ENCODE measurements at places on chromosomes 5 and 9.

GRCh38 chr5:135697959-135698345 lies 119.2 kb upstream of the CXCL14 start:
- no peak for DNase-seq

DNA sequence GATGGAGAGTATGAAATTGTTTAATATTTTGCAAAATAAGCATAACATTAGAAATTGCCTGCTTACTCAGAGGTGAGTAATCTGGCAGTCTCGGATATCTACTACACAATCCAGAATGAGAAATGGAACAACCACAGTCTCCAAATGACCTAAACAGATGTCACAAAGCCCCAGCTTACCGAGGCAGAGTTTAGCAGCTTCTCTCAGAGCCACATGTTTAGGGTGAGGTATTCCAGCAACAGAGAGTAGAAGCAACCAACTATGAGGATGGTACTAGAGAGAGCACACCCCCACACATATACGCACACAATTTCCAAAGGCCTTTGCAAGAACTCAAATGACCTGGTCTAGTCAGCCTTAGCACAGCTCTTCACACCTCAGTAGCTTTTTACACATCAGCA lies 122.7 kb upstream of the LPAR1 start:
- DNase-seq, result no peak

- no peak for DNase-seq
Measured at GRCh38 chr5:54521856-54522479, 4.4 kb downstream of the SNX18 start.

DNA sequence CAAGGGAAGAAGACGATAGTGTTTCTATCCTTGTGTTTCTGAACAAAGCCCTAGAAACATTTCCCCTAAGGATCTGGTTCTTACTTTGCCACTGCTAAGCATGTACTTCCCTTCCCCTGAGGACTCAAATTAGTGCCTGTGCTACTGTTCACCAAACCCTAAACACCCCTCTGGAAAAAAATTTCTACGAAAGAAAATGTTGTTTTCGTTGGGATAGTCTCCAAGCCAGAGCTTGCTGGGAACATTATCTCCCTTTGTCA lies 294.6 kb downstream of the BNC2 start:
- DNase-seq, result no peak

- no peak for DNase-seq
Measured at GRCh38 chr9:22119522-22120158, 110.5 kb upstream of the CDKN2B start.

- no peak for DNase-seq
Measured at GRCh38 chr9:113992276-113992951, 85.7 kb downstream of the AMBP start.

DNA sequence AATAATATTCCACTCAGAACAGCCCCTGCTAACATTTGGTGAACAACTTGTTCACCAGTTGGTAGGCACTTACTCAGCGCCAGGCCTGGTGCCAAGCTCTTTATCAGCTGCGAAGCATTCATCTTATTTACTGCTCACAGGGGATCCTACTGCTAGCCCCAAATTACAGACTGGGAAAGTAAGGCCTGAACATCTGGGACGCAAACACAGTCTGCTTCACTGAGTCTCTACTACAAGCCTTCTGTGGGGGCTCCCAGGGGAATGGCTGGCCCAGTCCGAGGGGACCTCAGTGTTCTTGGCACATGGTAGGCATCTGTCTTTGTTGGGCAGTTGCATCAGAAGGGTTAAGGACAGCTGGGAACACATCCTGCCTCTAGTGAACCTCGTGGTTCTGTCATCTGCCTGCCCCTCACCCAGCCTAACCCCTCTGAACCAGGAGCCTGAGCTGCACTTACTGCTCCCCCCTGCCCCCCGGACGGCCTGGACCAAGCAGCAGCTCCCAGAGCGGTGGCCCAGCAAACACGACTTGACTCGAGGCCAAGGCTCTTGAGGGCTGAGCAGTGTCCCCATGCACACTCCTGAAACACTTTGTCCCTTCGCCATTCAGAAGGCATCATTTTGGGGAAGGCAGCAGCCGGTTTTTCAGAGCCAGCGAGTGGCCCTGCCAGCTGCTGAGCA lies at the start of gene PHYHD1:
Gene PHYHD1, plus strand, starts transcription at position 602 of the 678 bp plus-strand sequence. CDS start 1,342 bp downstream, outside the sequence.
- no peak for DNase-seq

DNA sequence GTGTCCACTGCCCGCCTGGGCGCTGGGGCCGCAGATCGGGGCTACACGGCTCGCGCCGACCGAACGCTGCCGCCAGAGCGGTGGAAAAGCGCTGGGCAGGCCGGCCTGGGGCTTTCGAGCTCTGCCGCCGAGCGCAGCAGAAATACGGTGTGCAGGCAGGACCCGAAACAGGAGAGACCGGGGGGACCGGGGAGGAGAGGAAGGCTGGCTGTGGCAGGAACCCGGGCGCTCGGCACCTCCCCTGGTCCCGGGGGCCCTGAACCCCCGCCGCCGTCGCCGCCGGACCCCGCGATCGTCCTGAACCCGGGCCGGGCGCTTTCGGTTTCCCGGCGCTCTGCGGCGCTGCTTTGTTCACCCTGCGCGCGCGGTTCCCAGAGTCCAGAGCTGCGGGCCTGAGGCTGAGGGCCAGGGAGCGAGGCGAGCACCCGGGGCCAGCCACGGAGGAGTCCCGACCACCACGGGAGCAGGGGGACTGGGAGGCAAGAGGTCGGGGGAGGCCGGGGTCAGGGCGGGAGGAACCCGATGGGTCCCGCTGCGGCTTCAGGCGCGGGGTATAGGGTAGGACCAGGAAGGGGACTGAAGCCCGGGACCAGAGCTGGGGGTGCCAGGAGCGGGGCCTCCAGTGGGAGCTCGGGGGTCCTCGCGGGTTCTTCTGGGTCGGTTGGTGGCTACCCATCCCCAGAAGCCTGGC lies 12.0 kb downstream of the IRX2 start:
- no peak for DNase-seq

DNA sequence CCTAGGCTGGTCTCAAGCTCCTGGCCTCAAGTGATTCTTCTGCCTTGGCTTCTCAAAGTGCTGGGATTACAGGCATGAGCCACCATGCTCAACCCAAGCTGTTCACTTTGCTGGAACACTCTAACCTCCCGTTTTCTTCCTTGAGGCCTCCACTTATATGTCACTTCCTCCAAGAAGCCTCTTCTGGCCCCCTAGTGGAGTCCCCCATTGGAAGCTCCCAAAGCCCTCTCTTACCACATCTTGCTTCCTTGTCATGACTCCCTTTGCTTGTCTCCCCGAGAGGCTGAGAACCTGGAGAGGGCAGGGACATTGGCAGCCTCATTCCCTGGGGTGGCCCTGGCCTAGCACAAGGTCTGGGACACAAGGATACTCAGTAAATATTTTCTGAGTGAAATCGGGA lies 80.8 kb downstream of the PDE6A start:
- no peak for DNase-seq

- no peak for DNase-seq
Measured at GRCh38 chr9:111943746-111944145, 47.1 kb downstream of the UGCG start.

GRCh38 chr9:19623941-19624340 lies 164.9 kb downstream of the SLC24A2 start:
- no peak for DNase-seq

DNA sequence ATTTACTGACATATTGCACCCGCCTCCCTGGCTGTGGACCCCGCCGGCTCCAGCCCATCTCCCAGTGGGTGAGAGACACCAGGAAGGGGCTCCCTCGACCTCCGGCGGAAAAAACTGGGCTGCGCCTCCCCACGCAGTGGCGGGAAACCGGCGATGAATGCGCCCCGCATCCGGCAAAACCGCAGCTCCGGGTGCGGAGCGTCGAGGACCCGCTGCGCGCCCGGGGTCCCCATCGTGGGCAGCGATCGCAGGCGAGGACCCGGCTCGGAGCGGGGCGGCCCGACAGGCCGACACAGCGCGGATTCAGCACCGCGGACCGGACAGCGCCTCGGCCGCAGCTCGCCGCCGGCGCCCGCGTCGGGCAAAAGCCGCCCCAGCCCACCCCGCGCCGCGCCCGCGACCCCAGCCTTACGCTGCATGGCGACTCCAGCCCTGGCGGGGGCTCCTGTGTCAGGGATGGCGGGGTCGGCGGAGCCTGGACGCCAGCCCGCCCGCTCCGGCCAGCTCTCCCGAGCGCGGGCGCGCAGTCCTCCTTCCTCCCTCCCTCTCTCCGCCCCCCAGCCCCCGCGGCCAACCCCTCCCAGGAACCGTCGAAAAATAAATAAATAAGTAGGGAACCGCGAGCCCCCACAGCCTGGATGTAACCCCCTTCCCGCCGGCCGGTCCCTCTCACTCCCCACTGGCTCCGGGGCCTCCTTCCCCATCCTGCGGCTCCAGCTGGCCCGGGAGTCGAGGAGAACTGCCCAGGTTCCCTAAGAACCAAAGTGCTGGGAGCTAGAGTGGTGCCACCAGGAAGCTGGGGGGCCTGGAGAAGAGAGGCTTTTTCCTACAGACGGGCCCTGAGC lies 3.1 kb downstream of the LHX3 start:
- DNase-seq, result no peak

- no peak for DNase-seq
Measured at GRCh38 chr9:21121595-21122251, 19.9 kb downstream of the IFNW1 start.

GRCh38 chr5:160491438-160491837 lies 69.8 kb downstream of the PTTG1 start:
- no peak for DNase-seq

DNA sequence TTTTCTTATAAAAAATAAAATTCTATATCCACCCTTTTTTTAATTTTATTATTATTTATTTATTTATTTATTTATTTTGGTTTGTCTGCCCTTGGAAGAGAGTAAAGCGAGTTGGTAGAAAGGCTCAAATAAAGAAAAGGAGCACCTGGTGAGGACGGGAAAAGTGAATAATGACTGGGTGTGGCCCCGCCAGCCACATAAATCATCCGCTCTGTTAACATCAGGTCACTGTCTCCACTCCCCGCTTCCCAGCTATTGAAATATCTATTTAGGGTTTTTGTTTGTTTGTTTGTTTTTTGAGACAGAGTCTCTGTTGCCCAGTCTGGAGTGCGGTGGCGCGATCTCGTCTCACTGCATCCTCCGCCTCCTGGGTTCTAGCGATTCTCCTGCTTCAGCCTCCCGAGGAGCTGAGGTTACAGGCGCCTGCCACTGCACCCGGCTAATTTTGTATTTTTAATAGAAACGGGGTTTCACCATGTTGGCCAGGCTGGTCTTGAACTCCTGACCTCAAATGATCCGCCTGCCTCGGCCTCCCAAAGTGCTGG lies 844 bp downstream of the POLR3G start:
- DNase-seq, result no peak

GRCh38 chr9:2874001-2874750 lies 30.3 kb upstream of the PUM3 start:
- DNase-seq, result no peak

DNA sequence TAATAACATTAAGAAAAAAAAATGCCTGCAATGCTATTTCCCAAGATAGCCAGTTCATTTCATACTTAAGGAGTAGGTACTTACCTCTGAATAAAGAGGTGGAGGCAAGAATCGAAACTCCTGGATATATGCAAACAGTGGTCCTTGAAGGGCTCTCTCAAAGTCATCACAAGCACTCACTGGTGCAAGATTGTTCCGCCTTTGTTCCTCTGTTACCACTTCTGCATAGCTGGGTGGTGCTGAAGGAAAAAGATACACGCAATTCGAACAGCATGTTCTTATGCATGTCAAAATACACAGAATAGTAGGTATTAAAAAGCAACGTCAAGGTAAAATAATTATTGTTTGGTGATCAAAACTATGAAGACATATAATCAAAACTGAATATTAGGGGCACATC lies 9.5 kb downstream of the ARRDC3 start:
- DNase-seq, result no peak

- DNase-seq, result no peak
Measured at GRCh38 chr5:944992-945685, 52.5 kb downstream of the TRIP13 start.
